Activated CD8-positive, alpha-beta memory T cell treated with anti-CD3 and anti-CD28 coated beads, Interleukin-2, amount 10 ng/mL, durations not matched to agents 7 days and 5 days (primary cell): ENCODE measurements at places on chromosomes 7 and 10. TPM values are rescaled to one million over a fixed set of nuclear protein-coding genes. Genes with fewer than 3 reads are reported as not detected.

Gene PRSS2
- not detected for total RNA-seq

DNA sequence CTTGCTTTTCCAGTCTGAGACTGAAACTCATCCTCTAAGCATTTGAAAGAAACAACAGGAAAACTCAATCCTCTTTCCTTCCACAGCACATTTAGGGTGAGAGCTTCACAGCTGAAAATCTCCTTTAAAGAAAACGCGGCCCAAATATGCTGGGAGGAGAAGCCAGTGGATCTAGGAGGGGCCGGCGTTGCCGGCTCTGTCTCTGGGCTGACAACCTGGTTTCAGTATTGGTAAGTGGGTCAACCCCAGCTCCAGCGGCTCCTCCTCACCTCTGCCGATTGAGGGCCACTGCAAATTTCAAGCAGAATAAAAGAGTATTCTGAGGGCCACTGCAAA, 75.3 kb upstream of the CPXM2 start:
- no peak for DNase-seq

- DNase-seq, result no peak
Observed at GRCh38 chr7:107827501-107827900, 24.5 kb upstream of the SLC26A3 start.

DNA sequence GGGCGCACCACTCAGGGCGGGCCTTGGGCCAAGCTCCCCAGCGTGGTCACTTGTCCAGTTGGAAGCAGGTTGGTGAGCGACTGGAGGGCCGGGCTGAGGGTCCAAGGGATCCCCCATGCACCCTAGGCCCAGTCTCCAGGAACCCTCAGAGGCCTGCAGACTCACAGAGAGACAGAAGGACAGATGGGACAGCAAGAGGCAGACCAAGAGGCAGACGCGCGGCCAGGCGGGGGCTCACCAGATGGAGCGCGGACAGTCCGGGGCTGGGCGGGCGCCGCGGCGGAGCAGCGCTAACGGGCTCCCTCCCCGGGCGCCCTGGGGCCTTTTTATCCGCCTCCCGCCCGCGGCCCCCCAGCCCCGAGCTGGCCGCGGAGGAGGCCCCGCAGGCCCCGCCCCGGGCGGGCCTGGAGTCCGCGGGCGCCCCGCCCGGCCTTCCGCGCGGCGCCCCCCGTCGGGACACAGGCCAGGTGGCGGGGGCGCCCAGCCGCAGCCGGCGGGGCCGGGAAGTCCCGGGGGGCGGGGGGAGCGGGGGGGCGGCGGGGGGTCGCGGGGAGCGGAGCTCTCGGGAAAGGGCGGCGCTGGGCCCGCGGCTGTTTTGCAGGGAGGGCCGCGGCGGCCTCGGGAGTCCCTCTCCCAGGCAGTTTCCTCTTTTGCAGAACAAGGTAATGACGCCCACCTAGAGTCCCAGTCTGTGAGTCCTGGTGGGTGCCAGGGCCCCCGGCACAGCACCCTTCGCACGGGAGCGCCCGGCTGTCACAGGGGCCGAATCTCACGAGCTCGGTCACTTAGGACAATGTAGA, at the start of gene LOXL4:
TSS of gene LOXL4 (minus strand) at position 301 of the 800 bp plus-strand sequence. CDS start 5,175 bp downstream, outside the sequence.
- DNase-seq, result no peak
